ENCODE measurements at places on chromosomes 7 and 10.

DNA sequence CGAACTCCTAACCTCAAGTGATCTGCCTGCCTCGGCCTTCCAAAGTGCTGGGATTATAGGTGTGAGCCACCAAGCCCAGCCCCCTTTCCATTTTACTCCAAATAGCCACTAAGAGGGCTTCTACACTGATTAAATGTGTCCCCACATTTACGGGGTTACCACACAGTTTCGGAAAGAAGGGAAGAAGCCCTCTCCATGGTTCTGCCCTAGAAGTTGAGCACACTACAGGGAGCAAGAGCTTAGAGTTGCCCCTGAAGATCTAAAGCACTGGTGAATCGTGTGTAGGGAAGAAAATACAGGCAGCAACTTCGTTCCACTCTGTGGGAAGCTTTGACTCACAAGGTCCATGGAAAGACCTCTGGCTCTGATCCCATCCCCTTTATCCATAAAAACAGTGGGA, 133.0 kb upstream of the PRKCQ start:
- DNase-seq, result no peak

DNA sequence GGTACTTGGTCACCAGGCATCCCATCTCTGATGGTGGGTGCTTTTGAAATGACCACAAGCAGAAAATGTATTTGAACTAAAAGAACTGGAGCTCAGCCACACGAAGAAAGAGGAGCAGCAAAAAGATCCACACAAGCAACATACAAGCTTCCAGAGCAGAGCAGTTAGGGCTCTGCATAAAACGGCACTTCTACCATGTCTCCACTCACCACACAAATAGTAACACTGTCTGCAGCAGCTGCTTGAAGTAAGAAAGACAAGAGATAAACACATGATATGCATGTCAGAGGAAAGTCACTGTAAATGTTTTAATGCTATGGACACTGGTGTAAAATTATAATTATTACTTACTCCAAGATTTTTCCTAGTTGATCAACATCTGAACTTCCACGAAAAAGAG, 32.5 kb upstream of the FAM133B start:
- DNase-seq, result no peak

GRCh38 chr10:21368728-21369425, 156.6 kb downstream of the SKIDA1 start:
- no peak for DNase-seq

DNA sequence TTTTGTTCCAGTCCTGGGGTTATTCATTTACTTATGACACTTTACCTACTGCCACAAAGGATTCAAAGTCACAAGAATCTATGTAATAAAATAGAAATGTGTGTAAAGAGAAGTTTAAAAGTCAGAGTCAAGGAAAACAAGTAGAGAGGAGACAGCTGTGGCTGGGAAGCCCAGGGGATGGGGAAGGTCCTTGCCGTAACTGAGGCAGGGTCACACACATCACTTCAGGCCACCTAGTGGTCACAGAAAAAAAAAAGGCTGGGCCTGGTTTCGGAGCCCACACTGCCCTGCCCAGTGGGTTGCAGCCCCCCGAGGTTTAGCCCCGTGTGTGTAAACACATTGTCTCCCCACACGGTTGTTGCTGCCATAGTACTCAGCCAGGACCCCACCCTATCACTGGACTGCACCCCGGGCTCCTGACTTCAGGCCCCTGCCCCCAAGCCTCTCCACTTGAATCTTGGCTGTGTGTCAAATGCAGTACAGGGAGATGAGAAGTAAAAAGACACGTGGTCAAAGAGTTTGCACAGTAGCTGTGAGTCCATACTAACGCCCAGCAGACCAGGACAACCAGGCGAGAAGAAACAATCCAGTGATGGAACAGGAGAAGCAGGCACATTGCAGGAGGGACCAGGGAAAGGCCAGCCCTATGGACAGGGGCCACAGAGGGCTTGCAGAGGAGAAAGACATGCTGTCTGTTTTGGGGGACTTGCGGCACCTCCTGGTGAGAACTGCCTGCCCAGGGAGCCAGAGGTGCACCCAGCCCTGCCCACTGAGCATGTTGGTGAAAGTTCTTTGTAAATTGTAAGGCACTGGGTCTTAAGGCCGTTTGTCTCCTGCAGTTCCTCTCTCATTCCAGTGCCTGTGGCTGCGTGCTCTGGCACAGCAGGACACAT, 91.4 kb upstream of the MACROH2A2 start:
- DNase-seq, result no peak

GRCh38 chr7:139639563-139639962, 116.1 kb downstream of the CLEC2L start:
- no peak for DNase-seq
